ENCODE measurements at places on chromosomes 6 and 20. TPM values are rescaled to one million over a fixed set of nuclear protein-coding genes. Genes with fewer than 3 reads are reported as not detected.
A peak's percentile ranks its signal among the peaks of the same experiment; 100 is the strongest.

Gene OR2H1
- total RNA-seq, result not detected

Gene GRM1
- not detected for total RNA-seq

Gene THEMIS
- total RNA-seq, result not detected

Gene PBOV1
- total RNA-seq, result not detected

Gene OLIG3
- total RNA-seq, result not detected

Gene AIF1
- 16.3 TPM for total RNA-seq

Gene OR2B6
- total RNA-seq, result not detected

Gene PRL
- total RNA-seq, result not detected

Gene POM121L2
- total RNA-seq, result not detected

Gene LSM14B
- 34.6 TPM for total RNA-seq

Gene OPRL1
- 0.45 TPM for total RNA-seq

Gene EEF1A2
- total RNA-seq, result 4.8 TPM

Gene SEMG1
- not detected for total RNA-seq

Gene LGSN
- not detected for total RNA-seq

Gene DLGAP4
- total RNA-seq, result 75.9 TPM

Gene RFX6
- total RNA-seq, result not detected

- H3K4me1 ChIP-seq, result peaks cover 38% of the 10 kb centered on the region
- no peak for DNase-seq
- peak overlapping the region; percentile 50 for H3K27ac ChIP-seq
- no peaks in the 10 kb centered on the region for H3K36me3 ChIP-seq
- H3K27me3 ChIP-seq, result no peaks in the 10 kb centered on the region
Observed at GRCh38 chr6:143396497-143397226, 53.8 kb downstream of the ADAT2 start.

DNA sequence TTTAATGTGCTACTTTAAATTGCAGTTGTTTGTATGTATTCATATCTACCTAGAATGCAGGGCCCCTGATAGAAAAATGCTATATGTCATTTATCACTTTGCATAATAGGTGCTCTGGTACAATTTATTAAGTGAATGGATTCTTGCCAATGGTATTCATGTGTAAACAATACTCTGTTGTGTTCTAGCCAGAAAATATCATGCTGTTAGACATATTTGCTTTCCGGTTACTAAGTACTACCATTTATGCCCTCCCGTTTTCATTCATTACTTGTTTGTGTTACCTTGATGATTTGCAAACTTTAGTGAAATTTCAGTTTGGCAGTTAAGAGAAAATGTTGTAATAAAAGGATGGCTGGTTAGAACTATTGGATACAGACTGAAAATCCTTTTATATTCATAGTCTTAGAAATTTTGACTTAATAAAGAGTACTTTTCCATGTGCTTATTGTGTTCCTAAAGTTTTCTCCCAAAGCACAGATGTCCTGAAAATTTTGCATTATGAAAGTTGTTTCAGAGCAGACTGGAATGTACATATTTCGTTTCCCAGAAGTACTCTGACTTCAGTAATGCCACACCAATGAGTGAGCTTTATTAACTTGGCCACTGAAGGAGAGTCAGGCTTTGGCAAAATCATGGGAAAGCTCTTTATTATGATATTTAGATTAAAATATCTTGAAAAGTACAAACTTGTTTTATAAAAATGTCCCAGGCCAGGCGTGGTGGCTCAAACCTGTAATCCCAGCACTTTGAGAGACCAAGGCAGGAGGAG is 31.5 kb downstream of the RPF2 start:
- peaks cover 60% of the 10 kb centered on the region for H3K36me3 ChIP-seq
- no peak overlapping the region for H3K4me3 ChIP-seq

DNA sequence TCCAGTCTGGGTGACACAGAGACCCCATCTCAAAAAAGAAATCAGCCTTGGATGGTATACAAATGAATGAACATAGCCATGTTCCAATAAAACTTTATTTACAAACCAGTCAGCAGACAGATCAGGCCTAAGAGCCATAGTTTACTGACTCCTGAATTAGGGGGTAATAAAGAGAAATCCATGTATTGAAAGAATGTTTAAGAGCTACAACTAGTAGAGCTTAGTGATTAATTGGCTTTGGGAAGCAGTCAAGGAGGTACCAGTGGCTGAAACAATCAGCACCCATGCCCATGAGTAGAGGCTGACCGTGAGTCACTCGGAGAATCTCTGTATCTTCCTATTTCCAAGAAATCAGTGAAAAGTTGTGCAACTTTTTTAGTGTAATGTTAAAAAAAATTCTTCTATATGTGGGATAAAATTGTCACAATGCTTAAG is 223.6 kb upstream of the RREB1 start:
- no peak overlapping the region for H3K4me3 ChIP-seq
- H3K27ac ChIP-seq, result peak overlapping the region; percentile 87
- no peaks in the 10 kb centered on the region for H3K36me3 ChIP-seq
- peaks cover 43% of the 10 kb centered on the region for H3K4me1 ChIP-seq
- DNase-seq, result no peak
- no peaks in the 10 kb centered on the region for H3K27me3 ChIP-seq

DNA sequence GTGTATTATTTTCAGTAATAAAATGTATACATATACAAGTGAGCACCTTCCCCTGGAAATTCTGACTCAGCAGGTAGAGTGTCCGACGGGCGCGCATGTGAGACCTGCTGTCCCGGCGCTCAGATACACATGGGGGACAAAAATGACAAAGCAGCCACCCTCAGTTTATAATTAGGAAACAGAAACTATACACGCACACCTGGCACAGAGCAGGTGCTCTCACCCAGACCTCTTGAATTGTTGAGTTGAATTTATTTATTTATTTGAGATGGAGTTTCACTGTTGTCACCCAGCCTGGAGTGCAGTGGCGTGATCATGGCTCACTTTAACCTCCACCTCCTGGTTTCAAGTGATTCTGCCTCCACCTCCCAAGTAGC is 180.4 kb downstream of the ZDHHC14 start:
- no peaks in the 10 kb centered on the region for H3K27me3 ChIP-seq
- no peaks in the 10 kb centered on the region for H3K4me1 ChIP-seq
- DNase-seq, result no peak
- H3K4me3 ChIP-seq, result no peak overlapping the region
- no peak overlapping the region for H3K27ac ChIP-seq

DNA sequence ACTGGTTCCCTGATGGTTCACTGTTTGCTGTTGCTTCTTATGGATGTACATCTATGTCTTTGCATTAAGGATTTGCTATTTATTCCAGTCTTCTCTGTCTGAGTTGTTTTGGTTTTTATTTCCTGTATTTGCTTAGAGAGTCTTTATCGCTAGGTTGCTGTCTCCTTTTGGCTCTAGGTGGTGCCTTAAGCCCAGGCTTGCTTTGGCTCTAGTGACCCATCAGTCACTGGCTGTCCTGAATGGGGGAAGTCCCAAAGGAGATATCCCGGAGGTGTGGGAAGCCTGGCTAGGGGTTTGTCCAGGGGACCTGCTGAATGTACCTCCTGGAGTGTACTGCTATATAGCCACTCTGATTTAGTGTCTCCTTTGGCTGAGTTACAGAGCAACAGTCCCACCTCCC is 53.4 kb downstream of the MCHR2 start:
- no peaks in the 10 kb centered on the region for H3K27me3 ChIP-seq
- no peaks in the 10 kb centered on the region for H3K4me1 ChIP-seq
- H3K4me3 ChIP-seq, result no peak overlapping the region
- H3K36me3 ChIP-seq, result no peaks in the 10 kb centered on the region
- H3K27ac ChIP-seq, result no peak overlapping the region

DNA sequence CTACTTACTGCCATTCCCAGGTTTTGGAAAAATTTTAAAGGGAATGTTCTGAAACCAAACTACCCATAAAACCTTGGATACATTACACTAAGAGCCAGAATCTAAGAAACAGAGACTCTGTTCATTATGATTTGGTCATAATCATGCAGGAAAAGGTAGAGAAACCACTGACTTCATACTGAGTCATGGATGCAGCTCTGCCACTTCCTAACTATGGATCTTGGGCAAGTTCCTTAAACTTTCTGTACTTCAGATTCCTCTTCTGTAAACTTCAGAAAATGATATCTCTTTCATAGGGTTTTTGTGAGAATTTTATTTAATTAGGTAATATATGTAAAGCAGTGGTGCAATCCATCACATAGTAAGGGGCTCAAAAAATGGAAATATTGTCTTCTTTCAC is 20.0 kb downstream of the PLA2G7 start:
- H3K27me3 ChIP-seq, result no peaks in the 10 kb centered on the region
- DNase-seq, result no peak
- no peak overlapping the region for H3K27ac ChIP-seq

- peaks cover 29% of the 10 kb centered on the region for H3K4me1 ChIP-seq
- H3K27ac ChIP-seq, result no peak overlapping the region
- peak; percentile 59 for DNase-seq
- no peaks in the 10 kb centered on the region for H3K27me3 ChIP-seq
Observed at GRCh38 chr20:58014628-58015315, 213.7 kb downstream of the ANKRD60 start.

GRCh38 chr20:58996226-58996611 is 10.8 kb downstream of the CTSZ start:
- no peak overlapping the region for H3K27ac ChIP-seq
- DNase-seq, result no peak
- H3K4me3 ChIP-seq, result no peak overlapping the region
- H3K4me1 ChIP-seq, result no peaks in the 10 kb centered on the region
- H3K27me3 ChIP-seq, result no peaks in the 10 kb centered on the region
- H3K36me3 ChIP-seq, result peaks cover 95% of the 10 kb centered on the region

- no peaks in the 10 kb centered on the region for H3K4me1 ChIP-seq
- DNase-seq, result no peak
- H3K27ac ChIP-seq, result no peak overlapping the region
Observed at GRCh38 chr6:161210857-161211256, 63.0 kb downstream of the AGPAT4 start.

- no peaks in the 10 kb centered on the region for H3K36me3 ChIP-seq
- DNase-seq, result no peak
- no peaks in the 10 kb centered on the region for H3K4me1 ChIP-seq
- peaks cover 4% of the 10 kb centered on the region for H3K27me3 ChIP-seq
- no peak overlapping the region for H3K27ac ChIP-seq
Observed at GRCh38 chr20:2282181-2282580, 13.6 kb upstream of the TGM3 start.

DNA sequence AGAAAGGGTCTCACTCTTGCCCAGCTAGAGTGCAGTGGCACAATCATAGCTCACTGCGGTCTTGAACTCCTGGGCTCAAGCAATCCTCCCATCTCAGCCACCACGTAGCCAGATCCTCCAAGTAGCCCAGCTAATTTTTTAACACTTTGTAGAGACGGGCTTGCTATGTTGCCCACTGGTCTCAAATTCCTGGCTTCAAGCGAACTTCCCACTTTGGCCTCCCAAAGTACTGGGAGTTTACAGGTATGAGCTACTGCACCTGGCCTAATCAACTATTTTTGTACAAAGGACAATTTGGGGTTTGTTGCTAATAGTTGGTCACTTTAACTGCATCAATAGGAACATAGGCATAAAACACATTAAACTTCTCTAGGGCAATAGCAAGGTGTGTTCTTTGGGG is 29.9 kb upstream of the SYNCRIP start:
- no peaks in the 10 kb centered on the region for H3K36me3 ChIP-seq
- DNase-seq, result no peak
- H3K4me1 ChIP-seq, result peaks cover 50% of the 10 kb centered on the region
- no peaks in the 10 kb centered on the region for H3K27me3 ChIP-seq
- H3K4me3 ChIP-seq, result no peak overlapping the region

- H3K4me3 ChIP-seq, result no peak overlapping the region
- H3K36me3 ChIP-seq, result no peaks in the 10 kb centered on the region
- H3K4me1 ChIP-seq, result no peaks in the 10 kb centered on the region
- no peak overlapping the region for H3K27ac ChIP-seq
- no peak for DNase-seq
- H3K27me3 ChIP-seq, result no peaks in the 10 kb centered on the region
Observed at GRCh38 chr20:824916-825315, 8.6 kb upstream of the FAM110A start.

DNA sequence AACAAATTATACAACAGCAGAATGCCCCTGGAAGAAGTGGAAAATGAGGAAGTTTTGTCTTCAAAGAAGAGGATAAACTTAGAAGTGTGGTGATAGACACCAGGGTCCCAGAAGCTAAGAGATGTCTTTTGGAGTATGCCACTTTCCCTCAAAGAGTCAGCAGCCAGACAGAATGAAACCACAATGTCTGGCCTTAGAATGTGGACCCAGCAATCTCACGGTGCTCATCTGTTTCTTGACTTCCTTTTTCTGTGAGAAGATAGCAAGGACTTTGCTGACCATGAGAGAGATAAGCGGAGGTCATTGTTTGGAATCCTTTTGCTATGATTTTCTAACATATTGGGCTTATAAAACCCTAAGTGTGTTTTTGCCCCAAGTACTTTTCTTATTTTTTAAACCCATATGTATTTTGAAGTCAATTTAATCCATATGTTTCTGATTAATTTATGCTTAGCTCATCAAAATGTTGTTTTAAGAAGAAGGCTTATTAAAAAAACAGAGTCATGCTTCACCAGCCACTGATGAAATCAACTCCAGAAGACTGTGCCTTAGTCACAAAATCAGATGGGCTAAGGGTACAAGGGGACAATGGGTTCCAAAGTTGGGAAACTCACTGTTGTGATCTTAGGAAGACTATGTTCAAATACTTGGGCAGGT is 451.2 kb upstream of the JAG1 start:
- no peaks in the 10 kb centered on the region for H3K36me3 ChIP-seq
- peaks cover 3% of the 10 kb centered on the region for H3K4me1 ChIP-seq
- no peak for DNase-seq
- no peak overlapping the region for H3K4me3 ChIP-seq
- no peak overlapping the region for H3K27ac ChIP-seq

DNA sequence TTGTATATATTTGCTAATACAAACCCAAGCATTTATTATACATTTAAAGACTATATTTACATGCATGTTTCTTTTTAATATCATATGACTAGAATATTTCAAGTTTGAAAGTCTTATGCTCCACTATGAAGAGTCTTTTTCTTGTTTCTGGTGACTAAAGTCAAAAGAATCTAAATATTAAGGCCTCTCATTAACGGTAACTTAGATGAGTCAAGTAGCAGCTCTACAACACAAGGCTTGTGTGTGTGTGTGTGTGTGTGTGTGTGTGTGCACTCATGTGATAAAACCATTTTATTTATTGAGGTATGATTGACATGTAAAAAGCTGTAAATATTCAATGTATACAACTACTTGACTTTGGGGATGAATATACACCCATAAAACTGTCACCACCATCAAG is 275.6 kb downstream of the TFAP2B start:
- H3K36me3 ChIP-seq, result no peaks in the 10 kb centered on the region
- no peaks in the 10 kb centered on the region for H3K27me3 ChIP-seq
- no peaks in the 10 kb centered on the region for H3K4me1 ChIP-seq
- no peak overlapping the region for H3K27ac ChIP-seq
- DNase-seq, result no peak

DNA sequence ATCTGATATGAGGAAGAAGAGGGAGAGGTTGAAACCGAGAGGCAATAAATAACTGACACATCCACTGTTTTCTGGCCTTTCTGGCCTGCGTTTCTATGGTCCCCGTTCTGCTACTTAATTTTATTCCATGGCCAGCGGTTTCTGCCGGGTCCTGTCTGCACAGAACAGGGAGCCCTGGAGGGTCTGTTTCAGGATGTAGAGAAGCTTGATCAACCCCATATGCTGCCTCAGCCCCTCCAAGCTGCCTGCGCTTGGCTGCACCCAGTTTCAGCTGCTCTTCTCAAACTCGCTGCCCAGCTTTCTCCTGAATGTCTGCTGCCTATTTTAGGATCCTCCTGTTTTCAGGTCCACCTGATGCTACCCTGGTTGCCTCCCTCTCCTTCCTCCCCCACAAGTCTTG is 18.5 kb upstream of the PACSIN1 start:
- H3K27ac ChIP-seq, result no peak overlapping the region
- H3K36me3 ChIP-seq, result no peaks in the 10 kb centered on the region
- H3K4me1 ChIP-seq, result no peaks in the 10 kb centered on the region
- no peak overlapping the region for H3K4me3 ChIP-seq
- no peaks in the 10 kb centered on the region for H3K27me3 ChIP-seq

Measured in suprapubic skin (tissue), 4 donors.